H4 (cell line): ENCODE measurements at places on chromosomes 7 and 10.

GRCh38 chr7:113810080-113810744 is 108.6 kb downstream of the PPP1R3A start:
- DNase-seq = no peak

DNA sequence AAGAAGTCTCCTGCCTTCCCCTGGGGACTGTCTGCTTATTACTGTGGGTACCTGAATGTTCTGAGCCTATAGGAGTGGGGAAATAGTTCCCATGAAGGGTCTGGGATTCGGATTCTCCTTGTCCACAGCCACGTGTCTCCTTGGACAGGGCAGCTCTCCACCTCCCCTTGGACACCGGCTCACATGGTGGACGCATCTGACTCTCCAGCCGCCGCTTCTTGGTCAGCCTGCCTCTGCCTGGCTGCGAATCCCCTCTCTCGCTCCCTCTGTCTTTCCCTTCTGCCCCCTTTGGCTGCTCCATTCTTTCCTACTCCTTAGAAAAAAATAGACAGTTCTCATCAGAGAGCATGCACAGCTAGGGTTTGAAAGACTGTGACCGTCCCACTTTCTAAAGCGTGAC is 46.9 kb downstream of the JAKMIP3 start:
- no peak for DNase-seq

- peak; percentile 65 for DNase-seq
Observed at GRCh38 chr10:73576178-73576889, 14.8 kb downstream of the USP54 start.

DNA sequence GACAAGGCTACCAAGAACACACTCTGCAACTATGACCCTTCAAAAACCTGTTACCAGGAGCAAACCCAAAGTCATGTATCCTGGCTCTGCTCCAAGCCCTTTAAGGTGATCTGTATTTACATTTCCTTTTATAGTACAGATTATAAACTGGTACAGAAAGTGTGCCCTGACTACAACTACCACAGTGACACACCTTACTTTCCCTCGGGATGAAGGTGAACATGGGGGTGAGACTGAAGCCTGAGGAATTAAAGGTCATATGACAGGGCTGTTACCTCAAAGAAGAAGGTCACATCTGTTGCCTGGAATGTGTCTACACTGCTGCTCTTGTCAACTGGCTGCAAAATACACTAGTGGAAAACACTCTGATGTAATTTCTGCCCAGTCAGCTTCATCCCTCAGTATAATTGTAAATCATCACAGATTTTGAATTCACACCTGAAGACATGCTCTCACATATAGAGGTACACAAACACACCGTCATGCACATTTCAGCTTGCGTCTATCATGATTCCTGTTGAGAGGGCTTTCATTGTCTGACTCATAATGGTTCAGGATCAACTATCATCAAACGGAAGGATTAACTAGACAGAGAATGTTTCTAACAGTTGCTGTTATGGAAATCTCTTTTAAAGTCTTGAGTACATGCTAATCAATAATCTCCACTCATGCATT is 318.3 kb downstream of the NXPH1 start:
- no peak for DNase-seq

DNA sequence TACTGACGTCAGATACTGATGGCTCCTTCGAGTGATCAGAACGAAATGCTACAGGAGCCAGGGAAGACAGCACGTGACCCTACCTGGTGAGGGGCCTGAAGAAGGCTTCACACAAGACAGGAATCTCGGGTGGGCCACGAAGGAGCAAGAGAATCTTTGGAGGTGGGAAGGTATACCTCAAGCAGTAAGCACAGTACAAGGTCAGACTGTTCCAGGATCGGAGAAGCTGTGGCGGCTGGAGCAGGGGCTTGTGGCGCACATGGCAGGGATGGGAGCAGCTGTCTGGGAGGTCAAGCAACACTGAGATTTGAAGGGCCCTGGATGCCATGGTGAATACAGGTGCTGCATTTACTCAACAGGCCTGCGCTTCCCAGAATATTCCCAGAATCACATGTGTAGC is 45.4 kb downstream of the C10orf143 start:
- no peak for DNase-seq

- DNase-seq = peak; percentile 43
Observed at GRCh38 chr10:103578782-103579382, 85.4 kb downstream of the NEURL1 start.

DNA sequence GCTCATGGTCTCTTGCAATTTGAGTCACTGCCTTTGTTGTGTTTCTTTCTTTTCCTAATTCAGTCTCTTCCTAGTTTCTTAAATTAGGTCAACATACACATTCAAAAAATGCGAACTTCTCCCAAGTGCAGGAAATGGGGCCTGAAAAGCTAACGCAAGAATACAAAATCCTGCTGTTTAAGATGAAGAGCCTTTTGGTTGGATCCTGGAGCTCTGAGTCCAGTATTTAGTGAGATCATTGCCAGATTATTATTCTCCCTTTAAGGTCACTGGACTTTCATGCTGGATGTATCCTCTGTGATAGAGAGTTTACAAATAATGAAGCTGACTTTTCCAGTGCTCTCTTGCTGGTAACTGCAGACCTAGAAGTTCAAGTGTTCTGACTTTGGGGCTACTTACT is 401.9 kb upstream of the MKI67 start:
- DNase-seq = no peak

- DNase-seq = no peak
Observed at GRCh38 chr10:113320987-113321386, 231.9 kb upstream of the HABP2 start.

DNA sequence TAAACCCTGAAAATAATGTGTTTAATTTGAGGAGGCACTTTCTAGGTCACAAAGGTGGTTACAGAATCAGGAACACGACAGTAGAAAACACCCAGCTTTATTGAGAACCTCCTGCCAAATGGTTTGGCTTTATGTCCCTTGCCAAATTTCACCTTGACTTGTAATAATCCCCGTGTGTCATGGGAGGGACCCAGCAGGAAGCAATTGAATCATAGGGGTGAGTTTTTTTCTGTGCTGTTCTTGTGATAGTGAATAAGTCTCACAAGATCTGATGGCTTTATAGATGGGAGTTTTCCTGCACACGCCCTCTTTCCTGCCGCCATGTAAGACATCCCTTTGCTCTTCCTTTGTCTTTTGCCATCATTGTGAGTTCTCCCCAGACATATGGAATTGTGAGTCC is 193.8 kb upstream of the KLF6 start:
- DNase-seq = no peak

GRCh38 chr7:91397612-91398011 is 133.4 kb downstream of the FZD1 start:
- no peak for DNase-seq

GRCh38 chr10:122096705-122097104 is 107.7 kb downstream of the TACC2 start:
- DNase-seq = no peak

DNA sequence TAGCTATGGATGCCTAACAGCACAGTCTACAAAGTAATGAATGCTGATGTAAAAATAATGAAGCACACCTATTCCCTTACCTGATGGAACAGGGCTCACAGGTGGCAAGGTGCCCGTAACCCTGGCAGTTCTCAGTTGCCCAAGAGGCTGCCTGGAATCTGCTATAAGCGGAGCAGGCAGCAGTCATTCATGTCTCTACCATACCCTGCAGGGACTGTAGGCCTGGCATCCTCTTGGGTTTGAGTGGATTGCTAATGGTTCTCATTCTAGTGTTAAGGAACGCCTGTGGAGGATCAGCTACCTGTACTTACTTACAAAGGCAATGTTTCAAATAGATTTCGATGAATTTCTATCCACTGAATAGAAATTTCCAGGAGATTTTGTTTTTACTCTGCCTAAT is 38.4 kb downstream of the BAIAP2L1 start:
- no peak for DNase-seq

GRCh38 chr10:93821051-93821772 is 63.5 kb downstream of the LGI1 start:
- peak; percentile 27 for DNase-seq

GRCh38 chr10:25867321-25867720 is 66.7 kb upstream of the MYO3A start:
- peak; percentile 8 for DNase-seq

- DNase-seq = no peak
Observed at GRCh38 chr7:144786079-144786478, 49.8 kb downstream of the TPK1 start.

- DNase-seq = no peak
Observed at GRCh38 chr10:79358811-79359210, 11.5 kb downstream of the PPIF start.

DNA sequence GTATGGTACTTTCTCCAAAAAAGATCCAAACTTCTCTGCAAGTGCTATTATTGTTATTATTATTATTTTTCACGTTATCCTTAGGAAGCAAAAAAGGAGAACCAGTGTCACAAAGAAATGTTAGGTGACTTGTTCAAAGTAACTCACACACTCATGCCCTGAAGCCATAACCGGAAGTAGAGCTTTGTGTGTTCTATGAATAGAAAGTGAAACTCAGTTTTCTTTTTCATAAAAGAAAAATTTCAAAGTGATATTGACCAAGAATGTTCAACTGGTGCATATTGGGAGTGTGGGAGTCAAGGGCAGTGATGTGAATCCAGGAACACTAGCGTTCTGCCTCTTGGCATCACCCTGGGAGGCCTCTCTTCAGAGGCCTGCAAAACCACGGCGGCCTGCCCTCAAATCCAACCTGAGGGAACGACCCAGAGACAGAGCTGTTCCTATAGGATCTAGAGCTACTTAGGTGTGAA is 106.1 kb downstream of the PRKCQ start:
- peak; percentile 31 for DNase-seq

DNA sequence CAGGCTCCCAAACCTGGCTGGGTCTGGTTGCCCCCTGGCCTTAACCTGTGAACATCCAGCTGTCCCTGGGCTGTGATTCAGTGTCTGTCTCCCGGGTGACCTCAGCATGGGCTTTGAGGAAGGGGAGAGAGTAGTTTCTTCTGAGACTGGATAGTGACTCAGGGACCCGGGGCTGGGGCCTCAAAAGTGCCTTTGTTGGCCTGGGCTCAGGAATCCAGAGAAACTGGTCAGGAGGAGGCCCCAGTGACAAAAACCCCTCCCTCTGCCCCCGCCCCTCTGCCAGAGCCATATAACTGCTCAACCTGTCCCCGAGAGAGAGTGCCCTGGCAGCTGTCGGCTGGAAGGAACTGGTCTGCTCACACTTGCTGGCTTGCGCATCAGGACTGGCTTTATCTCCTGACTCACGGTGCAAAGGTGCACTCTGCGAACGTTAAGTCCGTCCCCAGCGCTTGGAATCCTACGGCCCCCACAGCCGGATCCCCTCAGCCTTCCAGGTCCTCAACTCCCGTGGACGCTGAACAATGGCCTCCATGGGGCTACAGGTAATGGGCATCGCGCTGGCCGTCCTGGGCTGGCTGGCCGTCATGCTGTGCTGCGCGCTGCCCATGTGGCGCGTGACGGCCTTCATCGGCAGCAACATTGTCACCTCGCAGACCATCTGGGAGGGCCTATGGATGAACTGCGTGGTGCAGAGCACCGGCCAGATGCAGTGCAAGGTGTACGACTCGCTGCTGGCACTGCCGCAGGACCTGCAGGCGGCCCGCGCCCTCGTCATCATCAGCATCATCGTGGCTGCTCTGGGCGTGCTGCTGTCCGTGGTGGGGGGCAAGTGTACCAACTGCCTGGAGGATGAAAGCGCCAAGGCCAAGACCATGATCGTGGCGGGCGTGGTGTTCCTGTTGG is at the start of gene CLDN4:
TSS of gene CLDN4 (plus strand) at position 316 of the 903 bp plus-strand sequence. CDS start at position 522, 206 bp downstream.
- DNase-seq = no peak

- DNase-seq = no peak
Observed at GRCh38 chr7:99131290-99131689, 12.6 kb downstream of the SMURF1 start.

DNA sequence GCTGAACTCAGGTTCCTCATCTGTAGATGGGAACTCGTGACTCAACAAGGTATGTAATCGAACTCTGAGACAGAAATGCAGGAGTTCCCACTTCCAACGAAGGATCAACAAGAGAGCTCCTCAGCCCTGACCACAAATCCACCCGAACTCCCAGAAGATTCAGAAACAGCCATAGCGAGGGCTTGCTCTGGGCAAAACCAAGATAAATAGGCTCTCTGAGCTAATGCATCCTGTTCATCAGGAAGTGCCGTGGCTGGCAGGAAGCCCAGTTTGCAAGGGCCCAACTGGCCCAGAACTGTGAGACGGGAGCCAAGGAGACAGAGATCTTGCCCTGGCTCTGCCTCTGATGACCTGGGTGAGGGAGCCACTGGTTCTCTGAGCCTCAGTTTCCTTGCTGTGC is 141.7 kb upstream of the PFKP start:
- DNase-seq = peak; percentile 77

DNA sequence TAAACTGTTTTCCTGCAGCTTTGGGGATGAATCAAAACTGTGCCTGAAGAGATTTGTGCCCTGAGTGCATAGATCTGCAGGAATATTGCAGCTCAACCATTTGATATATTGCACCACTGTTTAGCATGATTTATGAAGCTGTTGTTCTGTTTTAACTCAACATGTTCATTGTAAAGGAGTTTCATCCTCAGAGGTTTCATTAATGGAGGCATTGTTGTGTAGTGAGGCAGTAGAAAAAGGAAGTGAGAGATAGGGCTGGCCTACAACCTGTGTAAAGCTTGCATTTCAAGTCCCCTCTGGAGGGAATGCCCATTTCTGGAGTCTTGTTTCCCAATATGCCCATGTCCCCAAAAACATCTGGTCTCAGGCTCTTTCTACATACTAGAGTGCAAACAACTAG is 67.5 kb downstream of the DNAJC12 start:
- no peak for DNase-seq

GRCh38 chr10:17064435-17064834 is 65.2 kb downstream of the CUBN start:
- DNase-seq = no peak

- DNase-seq = no peak
Observed at GRCh38 chr7:55308186-55308929, 56.8 kb upstream of the LANCL2 start.

DNA sequence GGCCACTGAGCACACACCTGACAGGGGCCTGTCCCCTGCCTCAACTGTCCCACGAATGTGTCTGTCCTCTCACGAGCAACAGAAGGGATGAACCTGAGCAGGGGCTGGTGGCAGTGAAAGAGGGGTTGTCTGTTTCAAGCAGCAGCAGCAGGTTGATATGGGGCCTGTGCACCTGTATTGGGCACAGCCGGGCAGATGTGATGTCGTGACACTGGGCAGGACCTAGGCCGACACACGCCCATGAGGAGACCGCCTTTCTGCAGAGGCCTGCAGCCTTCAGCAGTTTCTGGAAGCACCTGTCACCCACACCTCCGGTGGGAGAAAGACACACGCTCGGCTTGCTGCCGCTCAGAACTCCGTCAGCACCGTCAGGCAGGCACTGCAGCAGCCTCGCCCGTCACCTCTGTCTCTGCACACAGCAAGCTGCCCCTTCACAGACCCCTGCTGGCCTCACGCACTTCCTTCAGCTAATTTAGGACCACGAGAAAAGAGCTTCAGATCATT is 48.5 kb downstream of the AMZ1 start:
- no peak for DNase-seq

DNA sequence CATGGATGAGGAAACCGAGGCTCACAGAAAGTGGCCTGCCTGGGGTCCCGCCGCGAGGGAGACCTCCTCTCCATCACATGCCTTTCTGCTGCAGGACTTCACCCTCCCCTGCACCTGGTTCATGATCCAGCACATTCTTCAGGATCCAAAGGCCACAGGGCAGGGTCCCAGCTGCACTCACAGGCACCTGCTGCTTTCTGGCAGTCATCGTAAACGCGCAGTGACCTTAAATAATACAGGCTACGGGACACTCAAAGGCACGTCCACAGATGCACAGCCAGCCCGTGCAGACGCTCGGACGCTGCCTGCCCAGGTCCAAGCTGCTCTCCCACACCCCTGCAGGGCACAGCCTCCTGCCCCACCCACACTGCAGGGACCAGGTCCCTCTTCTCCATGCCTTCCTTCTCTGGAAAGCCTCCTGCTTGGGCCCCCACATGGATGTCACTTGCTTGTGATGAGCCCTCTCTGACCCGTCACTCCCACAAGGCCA is 49.9 kb downstream of the CALML3 start:
- no peak for DNase-seq

- DNase-seq = no peak
Observed at GRCh38 chr7:50552139-50552538, 13.1 kb downstream of the DDC start.
